ENCODE measurements at places on chromosomes 13 and 19.

DNA sequence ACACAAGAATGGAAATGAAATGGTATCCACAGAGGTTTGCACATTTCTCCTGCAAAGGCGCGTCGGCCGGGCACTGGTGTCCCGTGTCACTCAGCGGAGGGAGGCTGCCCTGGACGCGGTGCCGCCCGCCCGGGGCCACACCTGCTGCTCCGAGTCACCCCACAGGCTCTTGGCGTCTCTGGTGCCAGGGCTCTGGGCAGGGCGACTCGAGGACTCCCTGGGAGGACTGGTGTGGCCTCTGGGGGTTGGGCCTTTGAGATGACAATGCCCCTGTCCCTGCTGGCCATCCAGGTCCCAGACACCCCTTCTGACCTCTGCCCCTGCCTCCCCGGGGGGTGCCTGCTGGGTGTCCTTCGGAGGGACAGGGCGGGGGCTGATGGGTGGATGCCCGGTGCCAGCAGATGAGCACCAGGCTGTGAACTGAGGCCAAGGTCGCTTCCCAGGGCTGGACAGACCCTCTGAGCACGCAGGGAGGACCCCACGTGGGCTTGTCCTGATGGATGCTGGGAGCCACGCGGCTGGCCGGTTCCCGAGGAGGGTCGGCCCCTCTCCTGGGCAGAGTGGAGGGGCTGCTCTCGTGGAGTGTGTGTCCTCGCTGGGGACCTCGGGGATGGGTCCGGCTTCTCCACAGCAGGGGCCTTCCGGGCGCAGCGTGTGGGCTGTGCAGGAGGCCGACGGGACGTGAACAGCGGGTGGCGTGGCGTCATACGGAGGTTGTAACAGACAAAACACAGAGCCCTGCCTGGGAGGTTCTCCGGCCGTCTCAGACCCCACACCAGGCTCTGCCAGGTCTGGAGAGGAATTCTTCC, 4.7 kb upstream of the CACTIN start:
- DNase-seq: no peak

GRCh38 chr19:33398361-33399060, 25.0 kb downstream of the CEBPG start:
- DNase-seq: no peak

GRCh38 chr13:95643571-95643935, 953 bp downstream of the DZIP1 start:
- DNase-seq: no peak

- no peak for DNase-seq
Measured at GRCh38 chr13:31982540-31982939, 49.0 kb upstream of the FRY start.

DNA sequence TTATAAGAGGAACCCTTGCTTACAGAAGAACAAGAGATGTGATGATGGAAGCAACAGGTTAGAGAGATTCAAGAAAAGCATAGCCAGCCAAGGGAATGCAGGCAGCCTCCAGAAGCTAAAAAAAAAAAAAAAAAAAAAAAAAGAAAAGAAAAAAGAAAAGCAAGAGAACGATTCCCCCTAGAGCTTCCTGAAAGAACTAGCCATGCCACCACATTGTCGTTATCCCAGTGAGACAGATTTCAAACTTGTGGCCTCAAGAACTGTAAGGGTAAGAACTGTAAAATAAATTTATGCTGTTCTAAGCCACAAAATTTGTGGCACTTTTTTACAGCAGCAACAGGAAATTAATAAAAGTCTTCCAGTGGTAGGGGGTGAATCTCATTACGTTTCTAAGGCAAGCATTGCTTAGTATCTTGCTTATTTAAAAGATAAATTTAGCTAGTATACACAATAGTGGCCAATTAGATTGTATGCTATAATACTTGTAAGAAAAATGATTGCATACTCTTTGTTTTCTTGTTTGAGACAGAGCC, 21.8 kb downstream of the RFXAP start:
- no peak for DNase-seq

All from T-helper 9 cell (primary cell).